ENCODE measurements at places on chromosomes 3 and 15. TPM values are rescaled to one million over a fixed set of nuclear protein-coding genes. Genes with fewer than 3 reads are reported as not detected.

GRCh38 chr3:151431940-151432339, 28.9 kb downstream of the IGSF10 start:
- no peak for DNase-seq

DNA sequence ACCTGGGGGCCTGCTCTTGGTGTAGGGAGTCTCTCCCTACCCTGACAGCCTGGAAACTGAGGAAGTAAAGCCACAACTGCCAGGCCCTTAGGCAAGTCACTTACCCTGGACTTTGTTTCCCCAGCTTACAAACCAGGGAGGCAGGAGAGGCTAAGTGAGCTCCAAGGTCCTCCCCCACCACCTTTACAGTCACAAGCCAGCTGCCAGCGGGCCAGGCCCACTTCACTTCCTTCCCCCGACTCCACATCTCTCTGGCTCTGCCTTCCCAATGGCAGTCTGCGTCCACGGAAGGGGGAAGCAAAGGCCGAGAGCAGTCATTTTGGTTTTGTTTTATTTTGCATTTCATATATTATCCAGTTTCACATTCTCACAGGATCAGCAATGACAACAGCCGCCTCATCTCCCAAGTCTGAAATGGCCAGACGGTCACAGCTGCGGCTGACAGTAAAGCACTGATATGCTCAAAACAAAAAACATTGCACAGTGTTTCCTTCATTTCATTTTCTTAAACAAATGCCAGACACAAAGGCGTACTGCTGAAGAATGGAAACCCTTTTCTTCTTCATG, 35.7 kb downstream of the RBPMS2 start:
- DNase-seq = no peak

DNA sequence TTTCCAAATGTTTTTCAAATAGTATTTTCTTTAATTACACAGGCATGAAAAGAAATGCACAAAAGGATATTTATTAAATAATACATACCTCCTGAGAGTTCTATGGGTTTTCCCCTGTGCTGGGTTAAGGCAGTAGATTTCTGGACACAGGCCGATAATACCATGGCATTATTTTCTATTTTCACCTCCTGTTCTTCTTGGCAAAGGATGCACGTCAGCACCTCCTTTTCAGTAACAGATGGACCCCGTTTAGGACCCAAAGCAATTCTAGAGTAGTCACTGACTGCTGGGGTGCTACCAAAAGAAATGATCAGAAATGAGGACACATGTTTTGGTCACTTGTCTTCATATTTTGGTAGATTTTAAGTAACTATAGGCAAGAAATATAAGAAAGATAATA, 86.4 kb upstream of the TTBK2 start:
- no peak for DNase-seq

DNA sequence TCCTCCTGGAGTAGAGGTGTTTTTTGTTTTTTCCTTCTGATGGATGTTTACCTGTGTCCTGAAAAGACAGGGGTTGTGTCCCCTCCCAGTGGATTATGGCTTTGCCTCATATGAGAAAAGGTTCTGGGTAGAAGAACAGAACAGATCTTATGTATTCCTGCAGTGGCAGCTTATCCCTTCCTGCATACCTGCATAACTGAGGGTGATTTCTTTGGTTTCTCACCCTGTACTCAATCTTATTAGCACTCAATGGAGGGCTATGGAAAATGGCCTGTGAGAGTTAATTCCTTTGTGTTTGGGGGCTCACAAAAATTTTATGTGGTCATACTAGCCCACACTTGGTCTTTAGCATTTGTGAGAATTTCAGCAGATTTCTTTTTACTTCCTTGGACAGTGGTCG, 482.0 kb upstream of the ONECUT1 start:
- DNase-seq = no peak

DNA sequence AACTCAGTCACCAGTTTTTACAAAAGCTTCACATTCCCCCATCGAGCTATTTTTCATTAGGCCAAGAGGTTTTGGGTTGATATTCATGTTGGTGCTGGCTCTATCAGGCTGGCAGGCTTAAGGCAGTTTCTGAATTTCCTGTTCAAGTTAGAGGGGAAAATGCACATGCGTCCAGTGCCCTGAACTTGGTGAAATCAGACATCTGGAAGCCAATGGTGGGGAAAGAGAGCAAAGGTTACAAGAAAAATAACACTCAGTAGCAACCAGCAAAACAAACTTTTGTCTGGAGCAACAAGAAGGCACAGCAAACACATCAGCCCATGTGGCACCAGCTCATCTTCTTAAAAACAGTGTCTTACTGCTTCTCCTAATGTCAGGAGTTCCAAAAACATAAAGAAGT, 155.6 kb upstream of the TSC22D2 start:
- peak; percentile 13 for DNase-seq

GRCh38 chr3:171055336-171056178, 29.0 kb upstream of the SLC2A2 start:
- DNase-seq = peak; percentile 7

- peak; percentile 89 for DNase-seq
Observed at GRCh38 chr3:37855363-37855970, 6.2 kb upstream of the CTDSPL start.

GRCh38 chr3:127789990-127790881, 32.1 kb downstream of the MGLL start:
- DNase-seq = no peak

DNA sequence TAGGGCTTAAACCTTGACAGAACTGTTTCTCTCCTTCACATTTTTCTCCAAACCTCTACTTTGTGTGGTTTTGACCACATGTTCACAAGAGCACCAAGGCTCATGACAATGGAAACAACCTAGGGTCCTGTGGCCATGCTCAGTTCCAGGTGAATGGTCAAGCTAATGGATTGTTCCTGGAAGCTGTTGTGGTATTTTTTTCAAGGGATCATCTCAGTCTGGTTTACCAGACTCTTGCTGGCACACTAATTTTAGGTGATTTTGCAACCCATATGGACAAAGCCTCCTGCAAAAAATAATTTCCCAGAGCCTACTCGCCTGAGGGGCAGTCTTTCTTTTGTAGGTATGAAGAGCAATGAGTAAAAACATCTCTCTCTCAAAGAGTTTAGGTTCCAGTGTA, 67.2 kb downstream of the LSAMP start:
- DNase-seq = no peak

DNA sequence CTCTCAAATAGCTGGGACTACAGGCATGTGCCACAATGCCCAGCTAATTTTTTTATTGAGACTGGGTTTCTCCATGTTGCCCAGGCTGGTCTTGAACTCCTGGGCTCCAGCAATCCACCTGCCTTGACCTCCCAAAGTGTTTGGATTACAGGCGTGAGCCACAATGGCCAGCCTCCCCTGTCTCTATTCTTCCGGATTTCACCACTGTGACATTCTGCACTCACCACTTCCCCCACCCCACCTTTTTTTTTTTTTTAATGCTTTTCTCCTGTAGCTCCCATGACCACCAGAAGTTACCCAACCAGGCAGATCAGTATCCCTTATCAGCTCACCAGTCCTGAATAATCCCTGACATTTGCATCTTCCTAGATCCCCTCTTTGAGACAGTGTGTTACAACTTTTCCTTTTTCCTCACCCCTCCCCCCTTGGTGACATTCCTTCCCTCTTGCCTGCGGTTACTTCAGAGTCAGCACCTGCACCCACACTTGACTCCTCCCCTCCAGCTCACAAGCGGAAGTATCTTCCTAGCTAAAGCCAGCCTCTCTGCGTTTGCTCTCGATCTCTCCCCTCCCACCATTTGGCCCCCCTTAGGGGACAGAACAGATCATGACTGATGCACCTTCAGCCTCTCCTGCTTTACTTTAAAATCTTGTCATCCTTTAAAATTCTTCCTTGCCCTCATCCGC, 13.5 kb upstream of the ZNF592 start:
- DNase-seq = peak; percentile 80

The MBD4 gene
- total RNA-seq = 35.2 TPM

DNA sequence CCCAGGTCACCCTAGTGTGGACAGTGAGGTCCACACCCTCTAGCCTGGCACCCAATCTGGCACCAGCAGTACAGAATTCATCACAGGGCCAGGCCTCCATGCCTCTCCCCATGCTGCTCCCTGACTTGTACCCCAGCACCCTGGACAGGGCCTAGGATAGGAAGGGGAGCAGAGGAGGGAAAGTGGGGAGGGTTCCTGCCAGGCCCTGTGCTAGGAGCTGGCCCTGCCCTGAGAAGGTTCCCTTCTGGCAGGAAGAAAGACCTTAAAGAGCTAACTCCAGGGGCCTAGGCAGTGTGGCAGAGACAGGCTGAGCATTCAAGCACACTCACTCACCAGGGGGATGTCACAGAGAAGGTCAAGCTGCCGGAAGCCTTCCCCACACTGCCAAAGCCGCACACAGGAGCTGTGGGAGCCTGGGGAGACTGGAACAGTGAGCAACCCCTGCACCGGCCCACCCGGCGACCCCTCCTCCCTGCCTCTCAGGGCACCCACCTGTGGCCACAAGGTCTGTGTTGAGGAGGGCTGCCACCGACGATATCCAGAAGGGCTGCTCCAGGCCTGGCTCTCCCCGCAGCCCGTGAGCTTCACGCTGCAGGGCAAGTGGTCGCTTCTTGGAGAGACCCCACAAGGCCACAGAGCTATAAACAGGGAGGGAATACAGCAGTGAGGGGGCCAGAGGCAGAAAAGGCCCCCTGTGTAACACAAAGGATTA, 7.4 kb downstream of the RRP9 start:
- DNase-seq = no peak

GRCh38 chr3:2774481-2775249, 335.5 kb downstream of the IL5RA start:
- DNase-seq = no peak

- DNase-seq = no peak
Observed at GRCh38 chr3:197847866-197848401, 56.9 kb downstream of the LRCH3 start.
